CD4-positive, CD25-positive, alpha-beta regulatory T cell (primary cell): ENCODE measurements at places on chromosomes 2 and 18.

GRCh38 chr2:130156624-130157004, 11.7 kb upstream of the CCDC74B start:
- no peak for DNase-seq

DNA sequence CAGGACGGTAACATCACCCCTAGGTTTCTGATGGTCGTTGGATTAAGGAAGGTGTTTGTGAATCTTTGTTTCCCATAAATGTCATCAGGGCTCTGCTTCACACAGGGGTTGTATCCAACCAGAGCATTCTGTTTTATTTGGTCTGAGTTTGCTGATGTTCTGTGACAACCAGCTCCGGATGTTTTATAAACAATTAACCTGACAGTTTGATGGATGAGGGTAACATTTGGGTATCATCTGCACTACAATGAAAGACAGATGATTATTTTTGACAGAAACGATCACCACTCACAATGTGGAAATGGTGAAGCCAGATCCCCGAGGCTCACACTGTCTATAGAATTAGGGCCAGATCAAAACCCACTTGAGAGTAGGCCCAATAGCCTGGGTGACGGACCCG, 107.1 kb downstream of the CDC42EP3 start:
- DNase-seq, result no peak

DNA sequence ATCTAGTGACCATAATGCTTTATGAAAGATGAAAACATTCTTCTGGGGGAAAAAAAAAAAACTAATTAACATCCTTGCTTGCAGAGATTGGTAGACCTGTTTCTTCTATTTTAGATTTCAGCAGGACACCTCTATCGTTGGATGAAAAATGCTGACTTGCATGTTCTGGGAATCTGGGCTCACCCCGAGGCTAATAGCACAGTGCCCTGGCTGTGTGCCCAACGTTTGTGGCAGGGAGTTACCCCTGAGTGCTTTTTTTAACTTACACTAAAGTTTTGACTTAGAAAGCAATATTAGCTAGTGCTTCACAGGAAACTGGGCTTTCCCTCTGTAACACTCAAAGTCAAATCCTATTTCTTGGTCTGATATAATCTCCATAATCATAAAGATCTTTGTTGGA, 233.2 kb downstream of the SLC8A1 start:
- DNase-seq, result no peak

DNA sequence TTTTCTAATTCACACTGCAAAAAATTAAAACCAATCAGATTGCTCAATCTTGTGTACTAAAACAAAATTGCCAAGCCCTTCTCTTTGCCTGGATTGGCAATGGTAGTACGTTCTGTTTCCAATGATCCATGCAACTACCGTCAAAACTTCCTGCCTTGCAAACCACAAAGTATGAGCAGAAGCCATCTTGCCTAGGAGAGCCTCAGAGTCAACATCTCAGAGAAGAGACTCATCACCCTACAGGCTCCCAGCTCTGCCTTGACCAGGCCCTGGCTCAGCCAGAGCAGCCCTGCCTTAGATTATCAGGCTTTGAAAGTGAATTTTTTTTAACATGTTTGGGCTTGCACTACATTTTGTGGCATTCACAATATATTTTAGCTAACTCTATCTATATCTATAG, 574.1 kb downstream of the SATB2 start:
- no peak for DNase-seq

DNA sequence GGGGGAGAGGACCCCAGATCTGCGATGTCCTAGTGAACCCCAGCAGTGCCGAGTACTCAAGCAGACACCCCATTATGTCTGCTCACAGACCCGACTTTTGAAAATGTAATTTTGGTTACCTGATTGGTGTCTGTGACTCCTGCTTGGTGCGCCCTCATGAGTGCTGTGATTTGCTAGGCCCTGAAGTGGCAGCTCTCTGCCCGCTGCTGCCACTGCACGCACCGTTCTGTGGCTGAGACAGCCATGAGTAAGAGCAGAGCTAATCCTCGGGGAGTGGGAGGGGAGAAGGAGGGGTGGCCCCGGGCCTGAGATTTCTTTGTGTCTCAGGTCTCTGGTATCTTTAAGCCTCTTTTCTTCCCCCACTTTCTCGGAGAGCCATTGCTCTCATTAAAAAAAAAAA, 18.2 kb downstream of the FHOD3 start:
- DNase-seq, result no peak

GRCh38 chr2:2806711-2807110, 475.6 kb upstream of the MYT1L start:
- no peak for DNase-seq

GRCh38 chr2:104976603-104977120, 61.2 kb upstream of the MRPS9 start:
- DNase-seq, result no peak

DNA sequence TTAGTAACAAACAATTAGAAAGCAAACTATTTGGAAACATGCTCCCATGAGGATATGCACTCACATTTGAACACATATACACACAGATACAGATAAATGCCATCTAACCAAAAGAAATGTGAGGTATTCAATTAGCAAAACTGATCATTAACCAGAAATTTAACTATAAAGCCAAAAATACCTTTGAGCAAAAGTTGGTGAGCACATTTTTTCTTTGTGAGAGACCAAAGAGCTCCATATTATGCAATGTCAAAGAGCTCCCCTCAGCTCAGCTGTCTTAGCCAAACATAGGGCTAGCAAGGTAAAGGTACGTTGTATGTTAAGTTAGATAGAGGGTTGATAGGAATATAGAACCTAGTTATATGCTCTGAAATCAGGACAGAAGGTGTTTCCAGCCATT, 43.8 kb downstream of the CYBRD1 start:
- DNase-seq, result no peak

- DNase-seq, result no peak
Measured at GRCh38 chr2:56801214-56801613, 617.4 kb downstream of the CCDC85A start.
